ENCODE measurements at places on chromosomes 5 and 9.

DNA sequence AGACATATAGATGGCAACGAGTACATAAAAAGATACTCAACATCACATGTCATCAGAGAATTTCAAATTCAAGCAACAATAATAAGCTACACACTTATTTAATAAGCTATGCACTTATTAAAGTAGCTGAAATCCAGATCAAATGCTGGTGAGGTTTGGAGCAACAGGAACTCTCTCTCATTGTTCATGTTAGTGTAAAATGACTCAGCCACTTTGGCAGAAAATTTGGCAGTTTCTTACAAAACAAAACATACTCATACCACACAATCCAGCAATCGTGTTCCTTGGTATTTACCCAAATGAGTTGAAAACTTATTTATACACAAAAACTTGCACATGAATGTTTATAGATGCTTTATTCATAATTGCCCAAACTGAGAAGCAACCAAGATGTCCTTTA lies 131.5 kb upstream of the NFIL3 start:
- no peak for DNase-seq

DNA sequence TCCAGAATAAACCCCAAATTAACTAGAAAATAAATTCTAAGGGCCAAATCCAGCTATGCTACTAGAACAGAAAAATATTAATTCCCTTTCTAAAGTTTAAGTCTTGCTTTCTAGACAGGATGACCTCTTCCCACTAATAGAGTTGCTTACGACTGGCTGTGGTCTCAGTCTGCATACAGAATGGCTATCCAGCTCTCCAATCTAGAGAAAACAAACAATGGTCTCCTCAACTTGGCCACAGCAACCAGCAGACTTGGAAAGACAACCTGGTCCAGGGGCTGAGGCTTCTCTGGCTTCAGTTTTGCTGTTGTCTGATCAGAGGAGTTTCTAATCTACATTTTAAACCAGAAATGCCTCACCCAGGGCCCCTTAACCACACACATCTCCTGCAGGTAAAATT lies 28.9 kb downstream of the RASEF start:
- DNase-seq = no peak

DNA sequence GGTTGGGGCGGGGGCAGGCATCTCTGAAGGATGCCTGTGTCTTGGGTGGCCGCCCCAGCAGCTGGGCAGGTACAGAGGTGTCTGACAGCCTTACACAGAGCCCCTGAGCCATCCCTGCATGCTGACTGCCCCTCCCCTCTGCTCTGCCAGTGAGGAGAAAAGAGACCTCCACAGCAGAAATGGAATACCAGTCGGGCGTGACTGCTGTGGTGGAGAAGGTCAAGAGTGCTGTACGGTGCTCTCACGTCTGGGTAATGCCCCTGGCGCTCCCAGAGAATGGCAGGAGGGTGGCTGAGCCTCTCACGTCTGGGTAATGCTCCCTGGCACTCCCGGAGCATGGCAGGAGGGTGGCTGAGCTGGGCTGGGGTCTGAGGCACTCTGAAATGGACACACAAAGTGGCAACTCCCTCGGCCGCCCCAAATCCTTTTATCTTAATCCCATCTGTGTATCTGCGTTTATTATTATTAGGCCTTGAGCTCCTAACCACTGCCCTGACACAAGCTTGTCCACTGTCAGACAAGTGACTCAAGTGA lies 2.5 kb upstream of the RABL6 start:
- DNase-seq = no peak

DNA sequence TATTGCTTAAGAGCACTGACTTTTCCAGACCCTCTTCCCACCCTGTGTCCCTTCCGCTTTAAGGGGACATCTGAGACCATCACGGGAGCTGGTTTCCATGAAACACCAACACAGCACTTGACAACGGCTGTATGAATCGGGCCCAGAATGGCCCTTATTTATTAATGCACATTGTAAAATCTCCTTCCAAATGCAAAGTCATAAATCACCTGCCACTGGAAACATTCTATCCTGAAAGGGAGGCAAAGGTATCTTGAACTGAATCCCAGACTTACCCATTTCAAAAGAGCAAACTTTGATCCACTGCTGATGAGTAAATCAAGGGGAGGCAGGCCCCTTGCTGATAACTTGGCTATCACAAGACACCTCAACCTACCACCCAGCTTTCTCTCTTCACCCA lies 37.4 kb downstream of the SHB start:
- DNase-seq = no peak

- no peak for DNase-seq
These were observed 42.9 kb downstream of the GLRA1 start for GRCh38 chr5:151881621-151882225.

- no peak for DNase-seq
These were observed 94.9 kb downstream of the TLE1 start for GRCh38 chr9:81594415-81594814.

GRCh38 chr5:171405615-171406014 lies 13.8 kb upstream of the FGF18 start:
- DNase-seq = no peak

Measured in NK-92 treated with Interleukin-12 subunit alpha and Interleukin-12 subunit beta, amount 100 ng/mL, for 24 hours (cell line).